ENCODE measurements at places on chromosomes 12 and 14.

DNA sequence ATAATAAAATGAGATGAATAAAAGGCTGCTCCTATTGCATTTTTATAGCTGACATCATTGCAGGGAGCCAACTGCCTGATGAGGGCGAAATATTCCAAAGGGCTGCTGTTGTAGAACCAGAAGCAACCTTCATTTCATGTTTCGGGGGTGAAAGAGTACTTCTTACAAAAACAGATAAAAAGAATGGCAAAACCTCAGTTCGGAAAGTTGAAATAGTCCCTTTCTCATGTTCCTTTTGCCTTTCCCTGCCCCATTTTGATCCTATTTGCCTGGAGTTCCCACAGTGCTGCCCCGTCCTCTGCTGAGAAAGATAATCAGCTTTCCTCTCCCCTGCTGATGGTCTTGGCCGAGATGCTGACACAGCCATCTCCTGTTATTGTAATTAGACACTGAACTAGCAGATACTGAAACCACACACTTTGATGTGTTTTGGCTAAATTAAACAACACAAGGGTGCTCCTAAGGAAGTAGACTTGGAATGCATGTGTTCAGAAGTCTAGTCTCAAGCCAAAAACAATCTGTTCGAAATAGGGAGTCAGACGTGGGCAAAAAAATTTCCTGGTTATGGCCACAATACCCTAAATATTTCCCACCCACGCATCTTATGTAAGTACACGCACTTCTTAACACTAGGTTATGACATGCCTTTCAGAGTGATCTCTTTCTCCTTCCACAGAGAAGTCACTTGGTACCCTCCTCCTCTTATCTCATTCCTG is 117.2 kb downstream of the PPM1H start:
- DNase-seq, result no peak

GRCh38 chr14:26138764-26139445 is 458.9 kb downstream of the NOVA1 start:
- DNase-seq, result no peak

- DNase-seq, result no peak
These were observed 63.5 kb downstream of the CCDC92 start for GRCh38 chr12:123908884-123909725.

GRCh38 chr12:7645395-7646177 is 20.1 kb downstream of the APOBEC1 start:
- no peak for DNase-seq

DNA sequence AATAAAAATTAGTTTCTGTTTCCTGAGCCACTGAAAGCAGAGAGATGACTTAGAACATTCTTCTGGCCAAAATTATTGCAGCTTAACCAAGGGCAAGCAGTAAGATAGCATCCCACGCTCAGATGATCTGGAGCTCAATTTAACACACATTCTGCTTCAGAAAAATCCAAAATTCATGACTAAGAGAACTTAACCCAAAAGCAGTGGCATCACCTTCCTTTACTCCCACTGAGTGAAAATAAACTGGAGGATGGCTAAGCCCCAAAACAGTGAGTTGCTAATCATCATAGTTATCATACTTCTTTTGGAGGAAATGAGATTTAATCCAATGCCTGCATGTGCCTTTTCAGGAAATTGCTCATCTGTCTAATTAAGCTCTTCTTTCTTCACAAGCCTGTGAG is 195.4 kb downstream of the DUSP6 start:
- no peak for DNase-seq

DNA sequence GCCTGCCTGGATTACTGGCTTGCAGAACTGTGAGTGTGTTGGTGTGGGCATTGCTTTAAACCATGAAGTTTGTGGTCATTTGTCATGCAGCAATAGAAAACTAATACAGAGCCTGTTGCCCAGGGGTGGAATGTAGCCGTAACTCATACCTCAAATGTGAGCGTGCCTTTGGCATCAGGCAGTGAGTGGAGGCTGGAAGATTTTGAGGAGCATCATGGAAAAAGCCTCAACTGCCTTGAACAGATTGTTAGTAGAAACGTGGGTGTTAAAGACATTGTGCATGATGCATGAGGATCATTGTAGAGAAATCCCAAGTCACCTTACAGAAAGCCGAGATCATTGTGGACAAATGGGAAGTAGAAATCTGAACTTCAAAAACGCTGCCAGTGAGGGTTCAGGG is 580.5 kb downstream of the AACS start:
- no peak for DNase-seq

GRCh38 chr12:107144990-107145389 is 51.6 kb upstream of the CRY1 start:
- no peak for DNase-seq

DNA sequence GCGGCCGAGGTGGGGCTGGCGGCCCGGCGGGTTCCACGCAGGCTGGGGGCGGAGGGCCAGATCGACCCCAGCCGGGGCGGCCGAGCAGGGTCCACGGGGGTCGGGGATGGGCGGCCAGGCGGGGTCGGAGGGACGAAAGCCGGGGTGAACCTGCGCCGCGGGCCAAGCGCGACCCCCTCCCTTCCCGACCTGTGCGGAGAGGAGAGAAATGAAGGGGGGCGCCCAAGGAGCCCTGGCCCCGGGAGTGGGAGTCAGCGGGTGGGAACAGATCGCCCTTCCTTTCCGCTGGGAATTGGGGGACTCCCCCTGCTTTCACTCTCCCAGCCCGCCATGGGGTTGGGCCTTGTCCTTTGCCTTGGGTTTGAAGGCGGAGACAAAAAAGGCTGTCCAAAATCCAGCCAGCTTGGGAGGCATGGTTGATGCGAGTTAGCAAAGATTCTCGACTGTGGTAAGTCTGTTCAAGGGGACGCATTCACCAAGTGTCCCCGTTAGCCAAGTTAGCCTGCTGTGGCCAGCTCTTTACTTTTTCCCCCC is 559 bp upstream of the CKAP4 start:
- peak; percentile 46 for DNase-seq

GRCh38 chr12:117363056-117363662 is 1.7 kb upstream of the NOS1 start:
- DNase-seq, result no peak

- no peak for DNase-seq
These were observed 439.6 kb upstream of the LRFN5 start for GRCh38 chr14:41167040-41167439.

GRCh38 chr12:118219772-118220171 is 83.8 kb downstream of the PEBP1 start:
- DNase-seq, result no peak

DNA sequence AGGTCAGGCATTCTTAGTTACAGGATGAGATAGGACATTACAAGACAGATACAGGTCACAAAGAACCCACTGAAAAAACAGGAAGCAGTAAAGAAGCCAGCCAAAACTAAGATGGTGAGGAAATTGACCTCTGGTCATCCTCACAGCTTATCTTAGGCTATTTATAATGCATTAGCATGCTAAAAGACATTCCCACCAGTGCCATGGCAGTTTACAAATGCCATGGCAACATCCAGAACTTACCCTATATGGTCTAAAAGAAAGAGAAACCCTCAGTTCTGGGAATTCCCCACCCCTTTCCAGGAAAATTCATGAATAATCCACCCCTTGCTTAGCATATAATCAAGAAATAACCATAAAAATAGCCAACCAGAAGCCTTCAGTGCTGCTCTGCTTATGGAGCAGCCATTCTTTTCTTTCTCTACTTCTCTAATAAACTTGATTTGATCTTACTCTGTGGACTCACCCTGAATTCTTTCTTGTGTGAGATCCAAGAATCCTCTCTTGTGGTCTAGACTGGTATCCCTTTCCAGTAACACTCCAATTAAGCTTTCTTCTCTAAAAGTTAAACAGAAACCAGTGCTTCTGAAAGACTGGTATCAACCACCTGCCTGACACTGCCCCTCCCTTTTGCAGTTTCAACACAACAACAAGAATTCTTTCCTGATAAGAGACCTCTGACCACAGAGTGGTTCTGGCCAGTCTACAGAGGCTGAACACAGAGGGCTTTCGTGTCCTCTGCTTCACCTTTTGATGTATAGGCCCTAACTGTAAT is 86.9 kb downstream of the BCAT1 start:
- no peak for DNase-seq

DNA sequence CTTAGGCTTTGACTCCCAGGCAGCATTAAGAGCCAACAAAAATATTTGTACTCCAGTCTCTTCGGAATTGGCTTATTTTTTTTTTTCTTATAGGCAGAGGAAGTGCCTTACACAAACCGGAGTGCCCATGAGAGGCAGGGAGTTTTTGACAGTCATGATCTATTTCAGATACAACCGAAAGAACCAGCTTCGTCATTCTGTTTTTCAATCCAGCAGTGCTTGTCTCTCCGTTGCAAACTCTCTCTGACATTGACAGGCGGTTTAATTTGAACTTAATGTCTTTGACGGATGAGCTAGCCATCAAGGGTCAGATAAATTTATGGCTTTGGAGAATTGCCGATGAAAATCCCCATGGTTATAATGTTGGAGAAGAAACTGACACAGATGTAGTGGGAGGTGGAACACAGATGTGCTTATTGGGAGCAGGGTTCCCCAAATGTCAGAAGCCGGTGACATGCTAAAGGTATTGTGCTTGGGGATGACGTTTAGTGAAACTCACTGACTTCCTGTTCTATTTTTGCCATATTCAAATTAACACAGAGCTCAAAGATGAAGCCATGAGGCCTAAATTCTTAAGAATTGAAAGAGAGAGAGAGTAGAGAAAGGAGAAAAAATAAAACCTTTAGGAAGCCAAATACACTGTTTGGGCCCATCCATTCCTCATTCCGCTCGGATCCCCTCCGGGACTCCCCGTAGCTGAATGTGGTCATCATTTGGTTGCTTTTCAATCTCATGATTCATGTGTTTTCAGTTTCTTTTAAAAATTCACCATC is 59.7 kb downstream of the PLXNC1 start:
- no peak for DNase-seq

DNA sequence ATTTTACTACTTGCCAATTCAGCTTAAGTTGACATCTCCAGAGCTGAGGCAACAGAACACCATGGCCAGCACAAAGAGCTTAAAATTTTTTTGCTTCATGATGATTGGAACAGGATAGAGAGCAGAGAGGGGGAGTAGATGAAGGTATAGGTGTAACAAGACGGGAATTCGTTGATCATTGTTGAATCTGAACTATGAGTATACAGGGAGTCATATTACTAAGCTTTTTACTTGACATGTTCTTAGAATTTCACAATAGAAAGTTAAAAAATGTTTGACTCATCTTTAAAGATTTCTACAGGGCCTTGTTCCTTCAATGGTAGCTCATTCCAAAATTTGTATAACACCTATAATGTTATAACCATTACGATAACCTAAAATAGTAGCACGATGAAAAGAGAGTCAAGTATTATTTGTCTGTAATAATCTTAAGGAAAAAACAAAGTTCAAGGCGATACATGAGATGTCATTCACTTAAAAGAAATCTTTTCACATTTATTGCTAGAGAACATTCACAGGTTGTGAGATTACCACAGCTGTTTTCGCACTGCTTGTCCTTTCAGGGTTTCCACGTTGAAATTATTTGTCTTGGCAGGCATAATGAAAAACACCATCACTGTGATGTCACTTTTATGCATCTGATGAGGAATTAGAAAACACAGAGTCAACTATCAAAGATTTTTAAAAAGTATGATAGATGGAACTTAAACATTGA is 33.9 kb downstream of the SPX start:
- no peak for DNase-seq

- DNase-seq, result no peak
These were observed 7.5 kb downstream of the TMEM52B start for GRCh38 chr12:10186299-10186698.

- no peak for DNase-seq
These were observed 937.2 kb upstream of the FLRT2 start for GRCh38 chr14:84592770-84593169.

DNA sequence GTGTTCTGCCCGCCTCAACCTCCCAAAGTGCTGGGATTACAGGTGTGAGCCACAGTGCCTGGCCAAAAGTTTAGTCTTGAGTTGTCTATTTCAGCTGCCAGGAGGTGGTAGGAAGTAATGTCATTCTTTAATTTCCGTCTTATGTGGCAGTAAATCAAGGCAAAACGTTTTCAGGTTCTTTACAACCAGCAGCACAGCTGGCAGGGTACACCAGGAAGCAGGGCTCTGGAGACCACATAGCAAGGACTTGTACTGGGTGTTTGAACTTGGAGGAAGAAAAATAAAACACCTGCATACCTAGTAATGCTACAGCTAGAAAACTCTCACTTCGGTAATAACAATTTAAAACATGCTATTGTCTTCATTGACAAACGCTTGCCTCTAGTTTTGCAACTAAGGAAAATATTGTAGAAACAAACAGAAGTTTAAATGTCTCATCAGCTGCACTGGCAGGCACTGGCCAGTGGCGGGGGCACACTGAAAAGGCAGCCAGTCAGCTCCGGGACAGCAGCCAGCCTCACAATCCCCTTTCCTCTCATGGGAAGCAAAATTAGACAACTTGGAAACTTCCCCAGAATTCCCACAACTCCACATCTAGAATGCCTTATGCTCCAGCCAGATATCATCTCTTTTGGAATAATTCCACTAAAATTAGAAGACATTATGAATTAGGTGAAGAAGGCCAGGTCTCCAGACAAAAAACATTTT is 72.2 kb downstream of the CLIP1 start:
- DNase-seq, result no peak

GRCh38 chr12:12779529-12779928 is 5.9 kb upstream of the APOLD1 start:
- DNase-seq, result no peak

DNA sequence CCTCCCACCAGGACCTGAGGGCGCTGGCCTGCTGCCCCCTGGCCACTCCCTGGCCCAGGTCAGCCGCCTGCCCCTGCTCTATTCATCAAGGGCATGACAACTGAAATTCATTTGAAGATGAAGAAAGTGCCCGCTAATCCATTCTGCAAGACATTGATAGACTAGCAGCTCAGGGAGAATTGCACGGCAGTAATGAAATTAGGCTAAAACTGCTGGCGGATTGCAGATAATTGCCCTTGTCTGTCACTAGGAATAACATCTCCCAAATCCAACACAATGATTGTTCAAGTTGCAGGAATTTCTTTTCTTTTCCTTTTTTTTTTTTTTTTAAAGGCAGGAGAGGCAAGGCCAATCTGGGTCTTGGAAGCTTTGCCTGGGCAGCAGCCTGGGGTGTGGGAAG is 44.5 kb downstream of the MVK start:
- no peak for DNase-seq

- no peak for DNase-seq
These were observed 797.4 kb upstream of the FBXO33 start for GRCh38 chr14:40229676-40230075.

DNA sequence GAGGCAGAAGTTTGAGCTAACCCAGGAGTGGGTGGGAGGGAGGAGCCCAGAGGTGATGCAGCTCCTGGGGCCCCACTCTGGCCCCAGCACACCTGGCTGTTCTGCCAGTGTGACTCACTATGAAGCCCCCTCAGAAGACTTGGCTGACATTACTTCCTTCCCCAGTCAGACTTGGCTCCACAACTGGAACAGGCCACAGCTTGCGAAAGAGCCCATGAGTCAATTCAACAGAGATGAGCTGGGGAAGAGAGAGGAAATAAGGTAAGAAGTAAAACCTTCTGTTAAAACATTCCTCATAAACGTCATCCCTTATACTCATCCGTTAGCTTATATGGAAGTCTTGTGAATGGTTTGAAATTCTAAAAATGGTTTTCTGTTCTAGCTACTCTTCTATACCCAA is 245.9 kb downstream of the ADAMTS20 start:
- DNase-seq, result no peak

- no peak for DNase-seq
These were observed 62.6 kb downstream of the DCAF5 start for GRCh38 chr14:69090187-69090789.

Measured in liver (tissue), 10 donors.